Liver (tissue), 10 donors: ENCODE measurements at places on chromosomes 6 and 20.

DNA sequence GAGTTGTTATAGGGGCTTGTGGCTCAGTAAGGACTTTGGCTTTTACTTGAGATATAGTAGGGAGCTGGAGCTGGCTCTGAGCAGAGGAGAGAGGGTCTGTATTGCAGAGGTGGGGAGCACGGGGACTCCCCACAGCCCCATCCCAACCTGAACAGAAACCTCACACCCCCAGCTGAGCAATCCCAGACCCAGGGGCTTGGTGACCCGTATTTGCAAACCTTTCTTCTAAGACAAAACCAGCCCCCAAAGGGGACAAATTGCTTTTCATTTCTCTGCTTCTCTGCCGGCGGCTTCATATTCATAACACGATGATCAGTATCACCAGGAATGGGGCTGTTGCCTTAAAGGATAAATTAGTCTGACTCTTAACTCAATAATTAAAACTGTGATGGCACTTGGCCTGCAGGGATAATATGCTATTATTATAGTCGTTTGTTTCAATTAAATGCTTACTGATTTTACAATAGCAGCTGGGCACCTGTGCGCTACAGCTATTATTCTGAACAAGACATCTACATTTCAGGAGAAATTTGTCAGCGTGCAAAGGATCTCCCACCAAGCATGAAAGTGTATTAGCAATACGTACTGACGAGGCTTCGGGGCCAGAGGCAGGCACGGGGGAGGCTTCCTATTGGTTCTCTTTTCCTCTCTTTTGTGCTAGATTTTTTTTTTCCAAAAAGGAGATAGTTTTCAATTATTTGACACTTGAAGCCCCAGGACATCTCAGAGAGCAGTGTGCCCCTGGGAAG lies 118.1 kb downstream of the TOX2 start:
- H3K36me3 ChIP-seq: no peaks in the 10 kb centered on the region
- no peaks in the 10 kb centered on the region for H3K27me3 ChIP-seq
- no peak overlapping the region for H3K4me3 ChIP-seq
- H3K4me1 ChIP-seq: no peaks in the 10 kb centered on the region

GRCh38 chr20:62719250-62719935 lies 10.8 kb downstream of the NTSR1 start:
- H3K4me1 ChIP-seq: no peaks in the 10 kb centered on the region
- no peaks in the 10 kb centered on the region for H3K27me3 ChIP-seq
- no peak overlapping the region for H3K4me3 ChIP-seq
- DNase-seq: no peak
- no peak overlapping the region for H3K27ac ChIP-seq

- H3K27me3 ChIP-seq: no peaks in the 10 kb centered on the region
- no peaks in the 10 kb centered on the region for H3K36me3 ChIP-seq
- DNase-seq: no peak
- H3K4me3 ChIP-seq: no peak overlapping the region
- no peak overlapping the region for H3K27ac ChIP-seq
- peaks cover 13% of the 10 kb centered on the region for H3K4me1 ChIP-seq
Measured at GRCh38 chr6:43873806-43874714, 104.0 kb downstream of the VEGFA start.

- no peak overlapping the region for H3K4me3 ChIP-seq
- no peaks in the 10 kb centered on the region for H3K36me3 ChIP-seq
- no peak for DNase-seq
- H3K27me3 ChIP-seq: no peaks in the 10 kb centered on the region
- no peak overlapping the region for H3K27ac ChIP-seq
Measured at GRCh38 chr6:25103603-25104002, 167.8 kb upstream of the RIPOR2 start.

GRCh38 chr20:20685635-20686034 lies 26.8 kb downstream of the RALGAPA2 start:
- no peak for DNase-seq
- no peak overlapping the region for H3K4me3 ChIP-seq
- no peak overlapping the region for H3K27ac ChIP-seq
- H3K4me1 ChIP-seq: peaks cover 11% of the 10 kb centered on the region
- no peaks in the 10 kb centered on the region for H3K27me3 ChIP-seq

DNA sequence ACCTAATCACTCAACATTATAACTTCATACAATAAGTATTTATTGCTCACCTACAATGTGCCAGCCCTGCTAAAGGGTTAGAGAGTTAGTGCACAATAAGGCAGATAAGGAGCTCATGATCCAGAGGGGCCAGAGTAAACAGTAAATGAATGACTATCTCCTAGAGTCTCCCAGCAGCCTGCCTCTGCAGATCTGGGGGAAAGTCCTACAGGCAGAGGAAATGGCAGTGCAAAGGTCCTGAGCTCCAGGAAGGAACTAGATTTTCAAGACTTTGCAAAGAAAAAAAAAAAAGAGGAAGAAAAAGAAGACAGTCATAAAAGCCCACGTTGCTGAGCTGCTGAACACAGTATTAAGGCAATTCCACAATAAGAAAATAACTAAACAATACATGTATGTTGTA lies 160.1 kb downstream of the SIM1 start:
- H3K4me3 ChIP-seq: no peak overlapping the region
- DNase-seq: no peak
- no peaks in the 10 kb centered on the region for H3K36me3 ChIP-seq
- H3K27ac ChIP-seq: no peak overlapping the region
- H3K27me3 ChIP-seq: no peaks in the 10 kb centered on the region

- peaks cover 19% of the 10 kb centered on the region for H3K4me1 ChIP-seq
- H3K27ac ChIP-seq: peak overlapping the region; percentile 97
- peak overlapping the region; percentile 63 for H3K4me3 ChIP-seq
- no peaks in the 10 kb centered on the region for H3K36me3 ChIP-seq
- DNase-seq: peak; percentile 48
- no peaks in the 10 kb centered on the region for H3K27me3 ChIP-seq
Measured at GRCh38 chr6:25138233-25138933, 140.8 kb upstream of the CARMIL1 start.

DNA sequence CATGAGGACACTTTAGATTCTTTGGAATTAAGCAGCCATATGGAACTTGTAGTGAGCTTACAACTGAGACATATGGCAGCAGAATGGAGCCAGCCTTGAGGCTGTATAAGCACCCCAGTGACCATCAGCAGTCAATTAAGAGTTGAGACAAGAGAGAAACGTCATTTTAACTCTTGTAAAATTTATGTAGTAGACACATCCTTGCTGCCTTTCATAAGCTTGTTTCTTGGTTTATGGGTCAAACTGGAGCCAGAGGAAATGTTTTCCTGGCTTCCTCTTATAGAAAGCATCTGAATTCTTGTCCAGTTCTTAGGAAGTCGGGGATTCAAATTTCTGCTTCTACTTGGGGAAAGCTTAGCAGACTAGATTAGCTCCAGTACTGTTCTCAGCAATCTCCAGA lies 745.1 kb upstream of the MARCKS start:
- no peak overlapping the region for H3K27ac ChIP-seq
- H3K36me3 ChIP-seq: no peaks in the 10 kb centered on the region
- no peaks in the 10 kb centered on the region for H3K4me1 ChIP-seq
- no peak overlapping the region for H3K4me3 ChIP-seq
- H3K27me3 ChIP-seq: no peaks in the 10 kb centered on the region

GRCh38 chr6:134378426-134378825 lies 60.5 kb upstream of the SGK1 start:
- H3K27ac ChIP-seq: no peak overlapping the region
- no peaks in the 10 kb centered on the region for H3K4me1 ChIP-seq
- H3K36me3 ChIP-seq: no peaks in the 10 kb centered on the region
- H3K4me3 ChIP-seq: no peak overlapping the region
- H3K27me3 ChIP-seq: no peaks in the 10 kb centered on the region

DNA sequence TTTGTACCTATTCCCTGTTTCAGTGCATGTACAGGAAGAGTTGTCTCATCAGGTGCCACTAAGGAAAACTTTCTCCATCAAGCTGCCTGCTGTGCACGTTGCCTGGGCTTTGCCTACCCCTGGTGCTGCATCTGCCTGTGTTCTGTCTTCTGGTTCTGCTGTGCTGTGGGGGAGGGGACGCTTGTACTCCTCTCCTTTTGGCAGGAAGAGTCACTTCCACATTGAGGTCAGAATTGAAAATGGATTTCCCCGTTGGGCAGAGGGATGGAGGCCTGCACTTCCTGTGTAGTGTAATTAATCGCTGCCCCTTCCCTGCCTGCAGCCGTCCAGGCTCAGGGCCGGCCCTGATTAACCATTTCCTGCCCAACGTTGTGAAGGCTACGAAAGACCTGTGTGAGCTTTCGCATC lies 153.3 kb downstream of the SCML4 start:
- H3K4me3 ChIP-seq: no peak overlapping the region
- no peak for DNase-seq
- H3K27ac ChIP-seq: no peak overlapping the region
- H3K27me3 ChIP-seq: no peaks in the 10 kb centered on the region

GRCh38 chr6:138785079-138785478 lies 10.8 kb upstream of the ECT2L start:
- no peak overlapping the region for H3K4me3 ChIP-seq
- no peaks in the 10 kb centered on the region for H3K27me3 ChIP-seq
- DNase-seq: no peak
- H3K27ac ChIP-seq: no peak overlapping the region

- H3K36me3 ChIP-seq: no peaks in the 10 kb centered on the region
- H3K4me3 ChIP-seq: no peak overlapping the region
- H3K4me1 ChIP-seq: no peaks in the 10 kb centered on the region
- H3K27me3 ChIP-seq: no peaks in the 10 kb centered on the region
- no peak for DNase-seq
- no peak overlapping the region for H3K27ac ChIP-seq
Measured at GRCh38 chr20:8473459-8473858, 341.4 kb downstream of the PLCB1 start.

GRCh38 chr20:2833761-2834160 lies 6.7 kb downstream of the PCED1A start:
- DNase-seq: no peak
- no peaks in the 10 kb centered on the region for H3K4me1 ChIP-seq
- no peak overlapping the region for H3K4me3 ChIP-seq
- no peak overlapping the region for H3K27ac ChIP-seq
- no peaks in the 10 kb centered on the region for H3K36me3 ChIP-seq
- H3K27me3 ChIP-seq: no peaks in the 10 kb centered on the region

DNA sequence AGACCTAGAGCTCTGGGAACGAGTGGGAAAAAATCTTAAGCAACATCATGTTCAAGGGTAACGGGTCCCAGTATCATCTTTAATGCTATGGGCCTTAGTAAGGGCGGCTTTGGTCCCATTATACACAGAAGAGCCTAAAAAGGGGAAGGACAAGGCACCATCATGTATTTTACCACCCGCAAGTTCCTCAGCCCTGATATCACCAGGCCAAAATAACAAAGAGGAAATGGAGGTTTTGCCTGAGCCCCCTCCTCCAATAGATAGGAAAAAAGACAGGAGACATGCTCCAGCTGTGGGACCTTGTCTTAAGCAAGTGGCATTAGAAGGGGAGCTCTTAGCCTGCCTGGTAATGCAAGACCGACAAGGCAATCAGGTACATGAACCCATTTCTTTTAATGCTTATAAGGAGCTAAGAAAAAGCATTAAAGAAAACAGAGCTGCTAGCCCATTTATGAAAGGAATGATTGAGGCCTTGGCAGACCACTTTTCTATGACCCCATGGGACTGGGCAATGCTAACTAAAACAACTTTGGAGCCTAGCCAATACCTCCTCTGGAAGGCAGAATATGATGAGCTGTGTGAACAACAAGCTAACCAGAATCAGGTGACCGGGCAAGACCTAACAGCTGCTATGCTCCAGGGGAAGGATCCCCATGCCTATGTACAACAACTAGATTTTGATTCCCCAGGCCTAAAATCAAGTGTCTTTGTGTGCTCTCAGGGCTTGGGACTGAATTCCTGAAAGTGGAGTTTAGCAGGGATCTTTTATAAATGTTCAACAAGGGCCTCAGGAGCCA lies 23.2 kb downstream of the HLA-DPA1 start:
- no peak overlapping the region for H3K4me3 ChIP-seq
- H3K27ac ChIP-seq: no peak overlapping the region
- H3K27me3 ChIP-seq: no peaks in the 10 kb centered on the region
- no peaks in the 10 kb centered on the region for H3K36me3 ChIP-seq

- no peak overlapping the region for H3K27ac ChIP-seq
- no peaks in the 10 kb centered on the region for H3K4me1 ChIP-seq
- no peak for DNase-seq
- no peaks in the 10 kb centered on the region for H3K36me3 ChIP-seq
- no peaks in the 10 kb centered on the region for H3K27me3 ChIP-seq
Measured at GRCh38 chr6:119676230-119676629, 326.7 kb upstream of the MAN1A1 start.

DNA sequence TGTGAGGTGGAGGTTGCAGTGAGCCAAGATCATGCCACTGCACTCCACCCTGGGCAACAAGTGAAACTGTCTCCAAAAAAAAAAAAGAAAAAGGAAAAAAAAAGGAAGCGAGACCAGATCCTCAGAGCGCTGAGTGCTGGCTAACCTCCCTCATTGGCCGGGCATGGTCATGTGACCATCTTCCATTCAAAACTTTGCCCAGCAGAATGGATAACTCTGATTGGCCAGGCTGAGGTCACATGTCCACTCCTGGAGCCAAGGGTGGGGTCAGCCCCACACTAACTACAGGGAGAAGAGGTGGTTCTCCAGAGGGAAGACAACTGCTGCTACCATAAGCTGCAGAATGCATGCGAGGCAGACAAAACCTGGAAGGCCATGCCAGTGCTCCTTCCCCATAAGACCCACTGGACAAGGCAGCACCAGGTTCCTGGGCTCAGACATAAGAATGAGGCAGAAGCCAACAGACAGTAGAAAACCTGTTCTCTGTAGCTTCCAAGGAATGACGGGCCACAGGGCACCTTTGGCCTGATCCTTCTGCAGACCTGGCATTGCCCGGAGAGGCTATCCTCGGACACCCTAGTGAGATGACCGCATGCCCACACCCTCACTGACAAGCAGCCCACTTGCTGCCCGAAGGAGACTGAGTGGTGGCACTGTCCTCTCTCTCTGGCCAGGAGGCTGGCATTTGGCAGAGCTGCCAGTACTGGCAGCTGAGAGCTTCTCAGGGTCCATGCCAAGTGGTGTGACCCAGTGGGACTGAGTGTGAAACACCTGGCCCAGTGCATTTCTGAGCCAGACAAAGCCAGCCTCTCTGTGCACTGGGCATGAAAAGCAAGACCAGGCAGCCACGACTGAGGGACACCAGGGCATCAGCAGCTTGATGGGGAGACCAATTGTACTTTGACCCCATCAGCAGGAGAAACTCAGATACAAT lies 311.9 kb upstream of the SULF2 start:
- no peak overlapping the region for H3K4me3 ChIP-seq
- no peaks in the 10 kb centered on the region for H3K4me1 ChIP-seq
- H3K27me3 ChIP-seq: no peaks in the 10 kb centered on the region
- H3K27ac ChIP-seq: no peak overlapping the region
- no peak for DNase-seq
- no peaks in the 10 kb centered on the region for H3K36me3 ChIP-seq

DNA sequence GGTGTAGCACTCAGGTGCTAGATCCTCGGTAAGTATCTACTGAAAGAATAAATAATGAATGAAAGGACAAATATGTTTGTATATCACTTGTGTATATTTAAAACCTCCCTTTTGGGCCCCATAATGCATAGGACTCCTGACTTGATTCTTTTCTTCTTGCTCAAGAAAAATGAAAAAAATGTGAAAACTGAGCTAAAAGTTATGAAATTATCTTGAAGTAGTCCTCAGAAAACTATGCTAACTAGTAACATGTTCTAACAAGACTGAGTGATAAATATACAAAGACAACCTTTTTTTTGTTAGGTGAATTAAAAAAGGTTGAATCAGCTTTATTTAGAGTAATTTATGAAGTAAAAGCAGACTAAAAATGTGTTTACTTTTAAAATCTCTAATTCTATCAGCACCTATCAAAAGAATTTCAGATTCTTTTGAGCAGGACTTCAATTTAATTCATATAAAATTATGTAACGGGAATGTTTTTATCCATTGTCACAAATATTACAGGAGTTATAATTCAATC lies 247.8 kb upstream of the JAG1 start:
- H3K27me3 ChIP-seq: no peaks in the 10 kb centered on the region
- no peak for DNase-seq
- no peaks in the 10 kb centered on the region for H3K36me3 ChIP-seq
- H3K4me1 ChIP-seq: no peaks in the 10 kb centered on the region
- no peak overlapping the region for H3K4me3 ChIP-seq
- no peak overlapping the region for H3K27ac ChIP-seq
